RPMI8226 (cell line): ENCODE measurements at places on chromosomes 11 and 22.
A peak's percentile ranks its signal among the peaks of the same experiment; 100 is the strongest.

DNA sequence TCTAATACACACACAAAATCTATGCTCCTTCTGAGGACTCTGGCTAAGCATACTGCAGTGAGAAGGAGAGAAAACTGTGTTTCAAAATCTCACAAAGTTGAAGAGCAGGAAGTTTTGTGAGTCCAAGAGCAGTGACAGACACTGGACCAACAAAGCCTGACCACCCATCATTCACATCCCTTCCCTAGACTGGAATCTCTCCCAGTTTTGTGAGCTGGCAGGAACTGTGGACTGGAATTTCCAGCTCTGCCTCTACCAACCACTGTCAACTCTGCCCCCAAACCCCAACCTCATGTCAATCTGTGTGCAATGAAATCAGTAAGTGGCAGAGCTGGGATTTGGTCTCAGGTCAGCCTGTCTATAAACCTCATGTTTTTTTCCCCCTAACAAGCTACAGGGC lies 112.6 kb downstream of the ARL14EP start:
- no peak for DNase-seq

DNA sequence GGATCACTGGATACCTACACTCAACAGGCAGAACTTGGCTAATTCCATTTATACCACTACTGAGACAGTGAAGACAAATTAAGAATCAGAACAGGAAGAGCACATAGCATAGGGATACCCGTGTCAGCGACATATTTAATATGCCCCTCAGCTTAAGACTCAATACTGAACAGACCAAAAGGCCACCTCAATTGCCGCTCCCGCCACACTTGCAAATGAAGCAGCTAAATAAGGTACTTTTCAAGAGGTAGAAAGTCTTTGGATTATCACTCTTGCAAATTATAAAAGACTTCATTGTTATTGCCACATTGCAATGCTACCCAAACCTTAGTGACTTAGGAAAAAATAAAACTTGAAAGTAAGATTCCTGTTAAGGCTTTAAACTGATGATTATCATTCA lies 3.1 kb downstream of the DDX17 start:
- DNase-seq = no peak

- DNase-seq = no peak
Observed at GRCh38 chr11:64135711-64136110, 30.2 kb downstream of the MACROD1 start.

- DNase-seq = no peak
Observed at GRCh38 chr11:11072067-11072466, 214.2 kb upstream of the ZBED5 start.

DNA sequence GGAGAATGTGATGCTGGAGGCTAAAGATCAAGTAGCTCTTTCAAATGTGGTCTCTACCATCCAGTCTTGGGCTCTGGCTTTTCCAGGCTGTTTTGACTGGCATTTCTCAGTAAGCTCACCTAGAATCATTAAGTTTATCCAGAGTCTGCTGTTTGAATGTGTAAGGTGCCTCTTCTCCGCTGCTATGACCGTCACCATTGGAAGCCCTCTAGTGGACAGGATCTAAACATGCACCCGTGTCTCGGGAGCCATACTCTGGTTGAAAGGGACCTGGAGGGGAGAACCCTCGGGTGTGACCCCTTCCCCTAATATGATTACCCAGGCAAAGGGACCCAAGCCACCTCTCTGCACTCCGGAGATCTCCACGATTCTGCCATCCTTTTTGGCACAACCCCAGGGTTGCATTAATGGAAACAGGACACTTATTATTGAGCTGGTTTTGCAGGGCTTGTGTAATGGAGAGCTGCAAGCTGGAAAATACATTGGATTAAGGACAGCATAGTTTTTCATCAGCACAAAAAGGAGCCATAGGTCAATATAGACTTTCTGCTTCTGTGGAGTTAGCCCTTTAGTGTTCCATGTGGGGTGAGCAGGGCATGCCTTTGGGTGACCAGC lies 191.0 kb upstream of the LARGE1 start:
- DNase-seq = peak; percentile 46

GRCh38 chr11:12472401-12473005 lies 95.1 kb downstream of the PARVA start:
- no peak for DNase-seq

GRCh38 chr11:32382339-32383049 lies 52.8 kb downstream of the WT1 start:
- DNase-seq = no peak

- no peak for DNase-seq
Observed at GRCh38 chr11:12701811-12702592, 27.8 kb downstream of the TEAD1 start.

- peak; percentile 62 for DNase-seq
Observed at GRCh38 chr11:1628506-1629325, 859 bp upstream of the KRTAP5-5 start.

DNA sequence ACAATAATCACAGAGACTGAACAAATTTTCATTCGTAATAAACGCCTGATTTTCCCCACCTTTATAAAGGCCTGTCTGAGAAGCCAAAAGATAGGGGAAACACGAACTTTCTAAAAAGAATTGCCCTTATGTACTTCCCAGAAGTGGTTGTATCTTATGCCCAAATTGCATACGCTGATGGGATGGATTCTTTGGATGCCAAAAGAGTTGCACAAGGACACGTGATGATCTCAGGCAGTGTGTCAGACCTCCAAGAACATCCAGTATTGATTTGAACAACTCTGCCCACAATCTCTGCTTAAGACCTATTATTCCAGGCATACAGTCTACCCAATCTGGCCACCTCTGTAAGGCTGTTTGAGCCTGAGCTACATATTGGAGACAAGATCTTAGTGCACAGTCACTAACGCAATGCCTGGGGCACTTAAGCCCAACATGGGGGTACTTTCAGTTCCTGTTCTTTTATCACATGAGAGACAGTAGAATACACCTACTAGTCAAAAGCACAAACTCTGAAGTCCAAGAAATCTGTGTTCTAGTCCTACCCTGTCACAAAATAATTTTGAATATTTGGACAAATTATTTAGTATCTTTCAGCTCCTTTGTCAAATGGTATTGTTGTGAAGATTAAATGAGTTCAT lies 38.9 kb downstream of the OR10A6 start:
- DNase-seq = peak; percentile 50

GRCh38 chr11:44574610-44575287 lies 9.3 kb downstream of the CD82 start:
- DNase-seq = no peak

GRCh38 chr11:130037881-130038585 lies 31.7 kb upstream of the APLP2 start:
- no peak for DNase-seq

DNA sequence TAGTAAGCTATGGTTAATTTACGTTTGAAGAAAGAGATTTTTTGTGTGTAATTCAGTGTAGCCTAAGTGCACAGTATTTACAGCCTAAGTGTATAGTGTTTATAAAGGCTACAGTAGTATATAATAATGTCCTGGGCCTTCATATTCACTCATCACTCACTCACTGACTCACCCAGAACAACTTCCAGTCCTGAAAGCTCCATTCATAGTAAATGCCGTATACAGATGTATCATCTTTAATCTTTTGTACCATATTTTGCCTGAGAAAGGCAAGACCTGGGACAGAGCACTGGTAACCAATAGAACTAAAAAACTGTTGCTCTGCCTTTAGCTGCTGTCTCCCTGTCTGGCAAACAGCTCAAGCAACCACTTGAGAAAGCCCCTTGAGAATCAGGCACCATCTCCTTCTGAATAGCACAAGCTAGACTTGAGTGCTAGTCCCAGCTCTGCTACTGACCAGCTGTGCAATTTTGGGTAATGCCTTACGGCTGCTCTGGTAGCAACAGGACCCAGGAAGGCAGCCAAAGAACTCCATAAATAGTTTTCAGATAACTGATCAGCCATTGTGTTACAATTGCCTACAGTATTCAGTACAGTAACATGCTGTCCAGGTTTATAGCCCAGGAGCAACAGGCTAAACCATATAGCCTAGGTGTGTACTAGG lies 131.3 kb downstream of the KCNC1 start:
- DNase-seq = no peak

DNA sequence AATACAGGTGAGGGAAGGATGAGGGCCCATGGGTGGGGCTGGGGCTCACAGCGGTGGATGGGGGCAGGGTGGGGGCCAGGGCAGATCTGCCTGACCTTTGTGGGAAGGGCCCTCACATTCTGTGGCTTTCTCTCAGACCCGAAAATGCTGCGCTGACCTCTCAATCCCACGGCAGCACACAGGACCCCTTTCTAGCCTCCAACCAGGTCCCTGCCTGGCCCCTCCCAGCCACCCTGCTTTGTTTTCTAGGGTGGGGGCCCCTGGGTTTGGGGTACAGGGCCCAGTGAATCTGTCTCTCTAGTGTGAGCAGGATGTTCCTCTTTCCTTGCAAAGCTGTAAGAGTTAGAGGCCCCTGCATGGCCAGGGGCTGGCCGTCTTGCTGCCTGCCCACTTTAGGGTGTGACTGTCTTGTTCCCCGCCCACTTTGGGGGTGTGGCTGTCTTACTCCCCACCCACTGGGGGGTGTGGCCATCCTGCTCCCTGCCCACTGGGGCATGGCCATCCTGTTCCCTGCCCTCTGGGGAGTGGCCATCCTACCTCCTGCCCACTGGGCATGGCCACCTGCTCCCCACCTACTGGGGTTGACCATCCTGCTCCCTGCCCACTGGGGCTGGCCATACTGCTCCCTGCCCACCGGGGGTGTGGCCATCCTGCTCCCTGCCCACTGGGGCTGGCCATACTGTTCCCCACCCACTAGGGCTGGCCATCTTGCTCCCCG lies 11.5 kb downstream of the PARVG start:
- DNase-seq = peak; percentile 90

DNA sequence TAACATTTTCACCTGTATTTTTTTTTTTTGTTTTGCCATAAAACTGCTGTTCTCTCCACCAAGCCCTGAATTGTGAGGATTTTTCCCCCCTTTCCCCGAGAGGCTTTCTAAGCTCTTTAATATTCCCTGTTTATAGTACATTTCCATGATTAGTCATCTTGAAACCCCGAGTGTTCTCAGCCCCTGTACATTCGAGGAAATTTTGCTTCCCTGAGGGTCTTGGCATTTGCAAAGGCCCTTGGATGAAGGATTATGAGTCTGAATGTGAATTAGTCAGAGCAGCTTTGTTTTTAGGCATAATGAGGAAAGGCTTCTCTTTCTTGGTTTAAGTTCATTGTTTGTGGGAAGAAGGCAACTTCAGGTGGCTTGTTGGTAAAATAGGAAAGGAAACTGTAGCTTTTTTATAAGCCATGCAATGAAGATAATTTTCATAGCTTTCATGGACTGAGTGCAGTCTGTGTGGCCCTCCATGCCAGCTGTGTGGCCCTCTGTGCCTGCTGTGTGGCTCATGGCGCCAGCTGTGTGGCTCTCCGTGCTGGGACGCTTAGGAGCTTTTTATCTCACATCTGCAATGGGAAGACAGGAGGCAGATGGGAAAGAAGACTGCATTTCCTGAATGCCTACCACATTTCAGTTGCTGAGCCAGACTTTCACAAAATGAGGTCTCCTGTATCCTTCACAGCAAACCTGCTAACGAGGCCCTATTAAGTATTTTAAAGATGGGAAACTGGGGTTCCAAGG lies 129.0 kb downstream of the TEAD1 start:
- peak; percentile 17 for DNase-seq

- DNase-seq = no peak
Observed at GRCh38 chr11:119676461-119677020, 52.5 kb downstream of the NECTIN1 start.

DNA sequence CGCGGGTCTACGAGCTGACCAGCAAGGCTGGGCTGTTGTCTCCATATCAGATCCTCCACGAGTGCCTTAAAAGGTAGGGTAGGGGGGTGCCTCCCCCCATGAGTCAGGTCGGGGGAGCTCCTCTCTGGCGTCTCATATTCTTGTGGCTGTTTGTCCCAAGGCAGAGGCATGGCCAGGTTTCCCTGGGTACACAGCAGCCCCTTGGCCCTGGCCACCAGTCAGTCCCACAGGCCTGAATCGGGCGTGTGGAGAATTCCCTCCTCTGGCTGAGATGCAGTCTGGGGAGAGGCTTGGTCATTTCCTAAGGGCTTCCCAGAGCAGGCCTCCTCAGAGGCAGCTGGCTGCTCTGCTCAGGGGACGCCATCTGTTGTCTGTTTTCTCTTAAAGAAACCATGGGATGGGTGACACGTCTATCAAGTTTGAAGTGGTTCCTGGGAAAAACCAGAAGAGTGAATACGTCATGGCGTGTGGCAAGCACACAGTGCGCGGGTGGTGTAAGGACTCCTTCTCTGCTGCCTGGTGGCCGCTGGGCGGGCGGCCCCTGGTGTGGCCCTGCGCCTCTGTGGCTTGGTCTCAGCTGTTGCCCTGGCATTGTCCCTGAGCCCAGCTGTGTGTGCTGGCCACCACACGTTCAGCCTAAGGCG lies 9.6 kb upstream of the RANBP1 start:
- DNase-seq = no peak

GRCh38 chr11:113161711-113162591 lies 152.4 kb upstream of the TTC12 start:
- DNase-seq = peak; percentile 88

DNA sequence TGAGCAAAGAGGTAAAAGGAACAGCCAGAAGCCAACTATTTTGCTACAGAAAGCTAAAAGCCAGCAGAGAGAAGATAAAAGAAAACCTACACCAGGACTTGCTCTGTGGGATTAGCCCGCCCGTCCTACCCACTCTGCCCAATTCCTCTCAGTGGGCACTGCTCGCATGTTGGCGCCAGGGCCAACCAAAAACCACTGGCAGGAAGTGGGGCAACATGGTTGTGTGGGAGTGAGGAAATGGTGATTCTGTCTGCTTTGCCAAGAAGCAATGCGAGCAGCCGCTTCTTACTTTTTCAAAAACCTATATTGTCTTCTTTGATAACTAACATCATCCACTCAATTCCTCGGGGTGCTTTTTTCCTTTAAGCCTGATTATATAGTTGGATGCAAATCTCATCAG lies 14.2 kb upstream of the APOA1 start:
- DNase-seq = no peak

GRCh38 chr22:42317008-42317407 lies 46.6 kb upstream of the TCF20 start:
- no peak for DNase-seq

GRCh38 chr11:82978422-82979099 lies 77.0 kb downstream of the DDIAS start:
- no peak for DNase-seq

DNA sequence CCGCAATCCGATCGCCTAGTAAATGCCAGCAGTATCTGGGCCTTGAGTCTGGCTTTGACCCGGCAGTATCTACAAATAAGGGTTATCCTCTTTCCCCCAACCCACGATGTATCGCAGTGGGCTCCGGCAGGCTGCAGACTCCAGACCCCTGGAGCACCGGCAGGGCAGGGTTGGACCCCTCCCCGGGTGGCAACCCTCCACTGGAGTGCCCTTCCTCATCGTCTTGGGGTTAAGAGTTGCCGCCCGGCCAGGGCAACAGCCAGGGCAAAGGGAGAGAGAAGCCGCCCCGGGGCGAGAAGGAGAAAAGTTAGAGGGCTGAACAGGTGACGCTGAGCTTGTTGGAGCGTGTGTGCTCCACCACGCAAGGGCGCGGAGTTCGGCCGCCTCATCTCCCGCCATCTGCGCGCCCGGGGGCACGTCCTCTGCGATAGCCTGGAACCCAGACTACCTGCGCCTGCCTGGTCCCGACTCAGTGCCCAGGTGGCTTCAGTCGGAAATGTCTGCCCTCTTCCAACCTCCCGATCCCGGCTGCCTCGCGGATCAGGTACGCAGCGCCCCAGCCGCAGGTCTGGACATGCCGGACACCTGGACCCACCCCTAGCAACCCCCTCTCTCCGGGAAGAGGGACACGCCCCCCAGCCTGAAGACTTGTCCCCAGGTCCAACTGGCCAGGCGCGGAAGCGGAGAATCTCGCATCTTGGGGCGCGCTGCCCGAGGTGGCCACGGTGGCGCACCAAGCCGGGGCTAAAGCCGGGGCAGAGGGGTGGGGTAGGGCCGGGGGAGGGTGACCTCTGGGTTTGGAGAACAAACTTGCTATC lies 1.2 kb downstream of the DSCAML1 start:
- DNase-seq = no peak

GRCh38 chr11:23723861-23724260 lies 773.0 kb upstream of the LUZP2 start:
- DNase-seq = no peak
